ENCODE measurements at places on chromosomes 12 and 14.

GRCh38 chr12:94987076-94987669, 16.3 kb downstream of the NDUFA12 start:
- DNase-seq: no peak

DNA sequence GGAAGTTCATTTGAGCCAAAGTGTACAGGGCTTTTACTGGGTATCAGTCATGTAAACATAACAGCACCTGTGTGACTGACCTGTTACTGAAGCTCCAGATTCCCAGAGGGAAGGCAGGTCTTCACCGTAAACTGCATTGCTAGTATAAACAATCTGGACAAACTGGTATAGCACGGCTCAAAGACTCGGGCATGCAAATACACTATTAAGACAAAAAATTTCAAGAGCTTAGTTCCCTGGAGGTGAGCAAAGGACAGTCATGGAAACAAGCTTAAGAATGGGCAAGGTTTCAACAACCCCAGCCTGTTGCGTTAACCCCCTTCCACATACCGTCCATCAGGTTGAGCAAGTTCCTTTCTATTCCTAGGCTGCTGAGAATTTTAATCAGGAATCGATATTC, 9.4 kb downstream of the PARP11 start:
- DNase-seq: no peak

DNA sequence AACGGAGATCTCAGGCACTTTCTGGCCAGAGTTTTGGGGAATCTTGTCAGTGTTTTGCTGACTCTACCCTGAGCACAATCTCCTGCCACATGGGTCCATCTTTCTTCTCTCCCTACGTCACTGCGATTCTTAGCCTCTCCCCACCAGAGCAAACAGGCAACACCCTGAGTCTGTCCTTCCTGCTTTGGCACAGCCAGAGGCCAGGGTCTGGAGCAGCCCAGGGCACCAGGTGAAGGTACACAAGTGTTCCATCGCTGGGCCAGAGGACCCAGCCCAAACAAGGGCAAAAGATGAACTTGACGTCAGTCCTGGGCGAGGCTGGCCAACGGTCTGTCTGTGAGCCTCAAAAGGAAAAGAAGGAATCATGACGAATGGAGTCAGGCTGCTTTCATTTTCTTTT, 12.7 kb upstream of the CCDC177 start:
- no peak for DNase-seq

DNA sequence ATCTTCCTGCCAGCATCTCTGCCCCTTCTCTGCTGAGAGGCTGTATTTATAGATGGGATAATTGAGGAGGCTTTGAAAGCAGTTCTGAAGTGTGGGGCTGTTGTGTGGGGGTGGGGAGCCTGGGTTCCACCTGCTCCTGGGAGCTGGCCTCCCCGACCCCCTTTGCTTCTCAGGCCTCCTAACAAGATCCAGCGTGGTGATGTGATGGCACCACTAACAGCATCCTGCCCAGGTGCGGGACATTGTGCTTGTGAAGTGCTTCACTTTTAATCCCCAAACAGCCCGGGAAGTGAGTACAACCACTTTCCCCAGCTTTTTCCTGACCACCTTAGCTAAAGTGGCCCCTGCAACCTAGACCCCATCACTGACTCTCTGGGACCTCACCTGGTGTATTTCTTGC, 95.1 kb upstream of the NRXN3 start:
- no peak for DNase-seq

DNA sequence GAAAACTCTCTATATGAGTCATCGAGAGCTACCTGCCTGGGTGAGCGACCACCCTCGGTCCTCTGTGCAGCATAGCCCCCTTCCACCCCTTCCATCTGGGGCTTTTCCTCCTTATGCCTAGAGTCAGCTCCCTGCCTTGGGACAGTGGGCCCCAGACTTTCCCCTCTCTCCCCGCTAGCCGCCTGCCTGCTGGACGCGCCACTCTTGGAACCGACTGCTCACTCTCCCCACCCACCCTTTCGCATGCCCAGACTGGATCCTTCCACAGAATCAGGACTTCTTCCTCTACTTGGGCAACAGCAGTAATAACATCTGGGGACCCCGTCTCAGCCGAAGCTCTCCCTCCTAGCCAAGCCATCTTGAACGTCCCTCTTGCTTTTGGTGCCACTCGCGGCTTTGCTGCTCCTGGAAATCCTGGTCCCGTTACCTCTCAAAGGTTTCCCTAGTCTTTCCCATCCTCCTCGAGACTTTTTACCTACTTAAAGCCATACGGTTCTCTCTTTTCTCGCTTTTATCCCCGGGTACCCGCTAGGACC, 671 bp downstream of the ESYT1 start:
- no peak for DNase-seq

GRCh38 chr14:104650981-104651875, 38.2 kb upstream of the INF2 start:
- DNase-seq: no peak

- no peak for DNase-seq
Measured at GRCh38 chr12:68505970-68506369, 104.7 kb upstream of the RAP1B start.

GRCh38 chr14:70149596-70150165, 39.1 kb downstream of the SLC8A3 start:
- no peak for DNase-seq

DNA sequence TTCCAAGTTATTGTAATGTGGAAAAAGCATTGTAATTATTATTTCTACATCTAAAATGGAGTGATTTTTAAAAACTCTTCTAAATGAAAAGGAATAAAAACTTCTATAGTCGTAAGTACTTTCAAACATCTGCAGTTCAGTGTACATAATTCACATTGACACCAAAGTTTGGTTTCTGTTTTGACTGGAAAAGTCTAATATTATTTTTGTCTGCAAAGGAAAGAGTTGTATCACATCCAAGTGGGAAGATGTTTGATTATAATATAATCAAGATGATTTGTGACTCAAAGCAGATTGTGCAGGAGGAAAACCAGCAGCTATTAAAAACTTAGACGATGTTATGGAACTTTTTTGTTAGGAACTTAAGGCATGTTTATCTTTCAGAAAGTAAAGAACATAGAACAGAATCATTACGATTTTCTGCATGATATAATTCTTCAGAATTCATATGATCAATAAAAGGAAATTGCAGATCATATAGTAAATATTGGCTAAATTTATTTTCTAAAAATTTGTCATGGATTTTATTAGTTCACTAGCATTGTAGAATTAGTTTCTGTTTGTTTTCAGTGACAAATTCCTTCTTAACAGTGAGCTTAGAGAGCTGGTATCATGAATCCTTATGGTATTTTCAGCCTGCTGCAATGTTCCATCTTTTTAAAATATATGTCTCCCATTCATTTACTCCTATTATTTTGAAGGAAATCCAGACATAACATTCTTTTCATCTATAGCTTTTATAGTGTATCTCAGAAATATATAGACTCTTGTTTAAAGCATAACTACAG, 145.8 kb downstream of the MIPOL1 start:
- no peak for DNase-seq

GRCh38 chr12:8031872-8032241, 659 bp upstream of the FOXJ2 start:
- no peak for DNase-seq

- DNase-seq: no peak
Measured at GRCh38 chr12:51949342-51950030, 2.0 kb upstream of the ACVR1B start.

GRCh38 chr12:76876696-76877229, 2.1 kb downstream of the CSRP2 start:
- no peak for DNase-seq

DNA sequence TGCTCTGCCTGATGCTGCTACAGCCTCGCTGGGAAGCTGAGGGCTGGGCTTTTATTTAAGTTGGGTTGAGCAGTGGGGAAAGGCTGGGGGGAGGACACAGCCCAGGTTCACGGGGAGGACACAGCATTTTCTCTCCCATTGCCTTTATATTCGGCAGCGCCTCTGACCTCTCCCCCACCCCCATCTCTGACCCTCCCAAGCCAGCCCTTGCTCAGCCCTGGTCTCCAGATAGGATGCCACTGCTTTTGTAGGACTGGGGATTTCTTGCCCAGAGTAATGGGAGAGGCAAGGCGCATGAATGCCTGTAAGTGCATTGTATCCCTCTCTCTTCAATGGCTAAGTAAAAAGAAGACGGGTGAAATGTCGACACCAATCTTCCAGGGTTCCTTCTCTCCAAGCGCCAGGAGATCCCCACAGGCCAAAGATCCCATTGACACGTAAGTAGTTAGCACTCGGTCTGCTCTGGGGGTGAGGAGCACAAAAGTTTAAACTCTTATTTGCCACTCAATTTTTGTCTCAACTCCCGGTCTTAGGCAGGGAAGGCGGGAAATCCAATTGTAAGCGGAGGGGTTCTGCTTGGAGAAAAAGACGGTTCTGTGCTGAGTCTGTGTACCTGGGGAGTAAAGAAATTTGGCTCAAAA, 4.6 kb downstream of the HOXC4 start:
- DNase-seq: no peak

DNA sequence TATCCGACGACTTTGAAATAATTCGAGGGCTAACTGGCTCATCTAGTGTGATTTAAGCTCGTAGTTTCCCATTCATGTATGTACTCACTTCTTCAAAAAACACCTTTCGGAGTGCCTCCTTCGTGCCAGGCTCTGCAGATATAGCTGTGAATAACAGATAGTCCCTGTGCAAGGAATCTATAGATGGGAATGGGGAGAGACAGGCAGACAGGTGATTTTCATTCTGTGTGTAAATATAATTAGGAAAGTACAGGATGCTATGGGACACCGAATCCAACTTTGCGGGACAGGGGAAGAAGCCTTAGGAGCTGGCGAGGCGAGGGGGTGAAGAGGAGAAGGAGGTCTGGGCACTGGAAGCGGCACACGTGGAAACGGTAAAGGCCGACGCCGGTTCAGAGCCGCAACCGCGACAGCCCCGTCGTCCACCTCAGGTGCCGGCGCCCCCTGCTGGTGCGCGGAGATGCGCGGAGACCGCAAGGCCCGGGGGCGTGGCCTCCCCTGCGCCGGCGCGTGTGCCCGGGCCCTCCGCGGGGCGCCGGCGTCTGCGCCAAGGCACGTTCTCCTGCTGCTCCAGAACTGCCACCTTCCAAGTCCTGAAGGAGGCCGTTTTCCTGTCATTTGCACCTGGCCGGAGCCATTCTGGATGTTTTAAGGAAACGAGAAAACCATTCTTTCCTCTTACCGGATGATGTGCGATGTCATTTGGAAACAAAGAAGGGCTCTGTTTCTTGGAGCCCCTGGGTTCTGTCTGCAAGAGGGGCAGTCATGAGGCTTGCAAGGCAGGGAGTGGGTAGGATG, 18.0 kb upstream of the CACNA1C start:
- DNase-seq: peak; percentile 20

DNA sequence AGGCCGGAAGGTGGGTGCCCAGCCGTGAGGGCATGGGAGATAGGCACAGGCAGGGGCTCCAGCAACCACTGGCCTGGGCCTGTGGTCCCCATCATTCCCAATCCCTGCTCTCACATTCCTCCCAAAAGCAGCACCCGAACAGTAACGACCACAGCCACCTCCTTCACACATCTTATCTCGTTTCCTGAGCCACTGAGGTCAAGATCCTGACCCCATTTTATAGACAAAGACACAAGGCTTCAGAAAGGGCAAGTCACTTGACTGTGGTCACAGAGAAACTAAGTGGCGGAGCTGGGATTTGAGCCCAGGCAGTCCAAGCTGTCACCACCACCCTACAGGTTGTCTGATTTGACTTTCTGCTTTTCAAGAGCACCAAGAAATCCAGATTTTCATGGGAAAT, 38.9 kb downstream of the DTX1 start:
- no peak for DNase-seq

All from astrocyte of the cerebellum (primary cell).